ENCODE measurements at places on chromosomes 1 and 21. TPM values are rescaled to one million over a fixed set of nuclear protein-coding genes. Genes with fewer than 3 reads are reported as not detected.

DNA sequence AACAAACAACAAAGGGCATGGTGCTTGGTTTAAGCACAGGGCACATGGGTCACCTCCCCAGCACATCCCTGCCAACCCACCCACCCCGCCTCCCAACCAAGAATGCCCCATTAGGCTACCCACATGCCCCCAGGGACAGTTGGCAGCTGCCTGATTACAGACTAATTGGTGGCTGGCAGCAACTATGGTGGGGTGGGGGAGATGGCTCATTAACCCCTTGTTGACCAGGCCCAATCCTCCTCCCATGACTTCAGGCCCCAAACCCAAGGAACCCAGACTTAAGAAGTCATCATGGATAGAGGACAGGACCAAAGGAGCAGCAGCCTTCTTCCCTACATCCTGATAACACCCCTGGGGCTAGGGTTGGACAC, 1.3 kb downstream of the RIMS3 start:
- DNase-seq, result no peak

PTGFR gene
- not detected for total RNA-seq

CHIA gene
- not detected for total RNA-seq

DNA sequence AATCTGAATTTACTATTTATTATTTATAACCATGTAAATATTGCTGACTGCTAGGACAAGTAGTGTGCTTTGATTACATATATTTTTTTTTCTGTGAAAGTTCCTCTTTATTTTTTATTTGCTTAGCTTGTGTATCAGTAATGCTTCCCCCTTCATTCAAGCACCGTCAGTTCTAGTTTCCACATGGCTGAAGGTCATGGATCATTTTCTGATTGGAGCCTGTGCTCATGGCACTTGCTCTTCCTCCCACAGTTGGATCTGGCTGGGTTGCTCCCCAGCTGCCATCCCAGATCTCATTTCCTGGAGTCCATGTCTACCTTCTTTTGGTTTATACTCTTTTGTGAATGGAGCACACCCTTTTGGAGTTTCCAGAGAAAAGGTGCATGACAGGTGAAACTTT, 57.0 kb upstream of the IGSF5 start:
- no peak for DNase-seq

DNA sequence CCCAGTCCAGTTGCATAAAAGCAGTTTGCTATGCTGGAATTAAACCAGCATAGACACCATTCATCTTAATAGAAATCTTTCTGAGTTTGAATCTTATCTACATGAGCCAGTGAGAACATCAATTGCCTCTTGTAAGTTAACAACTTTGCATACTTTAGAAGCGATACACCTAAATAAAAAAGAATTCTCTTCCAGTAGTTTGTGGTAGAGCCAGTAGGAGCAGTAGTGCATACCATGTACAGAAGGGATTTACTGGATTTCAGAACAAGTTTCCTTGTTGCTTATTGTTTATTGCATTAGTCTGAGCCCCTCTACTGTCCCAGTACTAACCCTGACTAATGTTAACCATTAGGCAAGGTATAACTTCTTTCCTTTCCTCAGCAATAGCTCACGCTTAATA, 313.1 kb downstream of the TGFB2 start:
- no peak for DNase-seq

GRCh38 chr1:234701737-234702341, 91.9 kb upstream of the IRF2BP2 start:
- no peak for DNase-seq

DNA sequence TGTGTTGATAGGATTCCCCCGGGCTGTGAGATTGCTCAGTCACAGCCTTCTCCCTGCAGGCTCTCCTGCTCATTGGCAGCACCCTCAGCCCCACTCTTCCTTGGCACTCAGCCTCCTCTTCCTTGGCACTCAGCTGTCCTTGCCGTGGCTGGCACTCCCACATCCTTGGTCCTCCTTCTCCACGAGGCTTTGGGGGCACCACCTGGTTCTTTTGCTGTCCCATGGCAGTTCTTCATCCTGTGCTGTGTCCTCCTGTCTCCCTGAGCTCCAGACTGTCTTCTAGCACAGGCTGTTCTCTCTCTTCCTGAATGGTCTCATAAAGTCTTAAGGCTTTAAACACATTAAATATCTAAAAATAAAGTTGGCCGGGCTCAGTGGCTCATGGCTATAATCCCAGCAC, 27.0 kb downstream of the PKNOX1 start:
- DNase-seq, result no peak

ZNF648 gene
- total RNA-seq, result 0.57 TPM

RBP7 gene
- 45.6 TPM for total RNA-seq

GPR37L1 gene
- 0.10 TPM for total RNA-seq

GRCh38 chr1:60922304-60922703, 160.1 kb upstream of the NFIA start:
- no peak for DNase-seq

DNA sequence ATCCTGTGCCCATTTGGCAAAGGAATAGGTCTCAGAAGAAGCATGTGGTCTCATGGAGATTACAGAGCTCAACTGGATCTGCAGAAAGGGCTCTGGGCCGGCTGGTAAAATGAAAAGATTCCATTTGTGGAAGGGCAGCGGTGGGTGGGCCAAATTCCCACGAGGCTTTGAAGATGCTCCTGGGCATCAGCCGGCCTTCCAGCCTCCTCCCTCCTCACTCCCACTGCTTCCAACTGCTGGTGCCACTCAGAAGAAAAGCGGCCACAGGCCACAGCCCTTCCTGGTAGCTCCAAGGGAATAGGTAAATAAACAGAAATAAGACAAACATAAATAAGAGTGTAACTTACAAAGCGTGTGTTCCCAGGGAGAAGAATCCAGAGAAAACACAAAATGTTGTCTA, 136.3 kb upstream of the SLC44A3 start:
- DNase-seq, result no peak

- no peak for DNase-seq
Observed at GRCh38 chr1:114107474-114108435, 45.9 kb downstream of the SYT6 start.

DNA sequence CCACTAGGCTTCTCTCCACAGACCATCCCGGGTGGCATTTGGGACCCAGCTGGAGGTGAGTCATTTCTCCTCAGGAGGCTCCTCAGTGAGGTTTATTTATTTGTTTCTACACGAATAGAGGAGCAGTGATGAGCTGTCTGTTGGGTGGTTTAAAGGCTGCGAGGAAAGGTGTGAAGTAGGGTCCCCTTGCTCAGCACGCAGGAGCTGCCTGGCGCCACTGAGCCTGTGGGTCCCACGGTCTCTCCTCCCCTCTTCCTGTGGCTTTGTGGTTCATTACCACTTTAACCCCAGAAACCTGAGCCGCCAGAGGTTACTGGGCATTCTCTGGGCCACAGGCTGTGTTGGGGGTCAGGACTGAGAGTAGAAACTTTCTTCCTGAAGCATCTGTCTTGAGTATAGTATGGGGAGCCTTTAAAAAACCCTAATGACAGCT, 39.9 kb downstream of the IL6R start:
- DNase-seq, result no peak

MEX3A gene
- total RNA-seq, result 6.1 TPM

KCNH1 gene
- not detected for total RNA-seq

DNA sequence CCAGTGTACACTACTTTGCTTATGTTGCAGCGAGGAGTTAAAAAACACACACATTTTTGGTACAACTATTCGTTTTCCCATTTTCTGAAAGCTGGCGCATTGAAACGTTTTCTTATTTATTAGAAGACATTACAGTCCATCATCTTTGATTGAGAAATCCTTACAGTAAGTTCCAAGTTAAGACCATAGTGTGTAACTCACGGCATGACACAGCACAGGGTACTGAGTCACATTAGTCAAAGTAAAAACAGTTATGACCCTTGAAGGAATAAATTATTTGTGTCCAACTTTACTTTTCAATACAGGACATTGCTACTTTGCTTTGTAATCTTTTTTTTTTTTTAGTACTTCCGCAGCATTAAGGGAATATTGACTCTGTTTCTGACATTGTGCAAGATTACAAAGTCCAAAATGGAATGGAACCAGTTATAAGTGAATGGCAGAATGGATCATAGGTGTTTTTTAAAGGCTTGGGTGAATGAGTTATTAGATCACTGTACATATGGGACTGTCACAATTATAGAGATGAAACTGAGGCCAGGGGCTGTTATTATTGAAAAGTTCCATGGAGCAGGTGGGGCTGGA, 11.7 kb downstream of the PTGFRN start:
- DNase-seq, result no peak

DNA sequence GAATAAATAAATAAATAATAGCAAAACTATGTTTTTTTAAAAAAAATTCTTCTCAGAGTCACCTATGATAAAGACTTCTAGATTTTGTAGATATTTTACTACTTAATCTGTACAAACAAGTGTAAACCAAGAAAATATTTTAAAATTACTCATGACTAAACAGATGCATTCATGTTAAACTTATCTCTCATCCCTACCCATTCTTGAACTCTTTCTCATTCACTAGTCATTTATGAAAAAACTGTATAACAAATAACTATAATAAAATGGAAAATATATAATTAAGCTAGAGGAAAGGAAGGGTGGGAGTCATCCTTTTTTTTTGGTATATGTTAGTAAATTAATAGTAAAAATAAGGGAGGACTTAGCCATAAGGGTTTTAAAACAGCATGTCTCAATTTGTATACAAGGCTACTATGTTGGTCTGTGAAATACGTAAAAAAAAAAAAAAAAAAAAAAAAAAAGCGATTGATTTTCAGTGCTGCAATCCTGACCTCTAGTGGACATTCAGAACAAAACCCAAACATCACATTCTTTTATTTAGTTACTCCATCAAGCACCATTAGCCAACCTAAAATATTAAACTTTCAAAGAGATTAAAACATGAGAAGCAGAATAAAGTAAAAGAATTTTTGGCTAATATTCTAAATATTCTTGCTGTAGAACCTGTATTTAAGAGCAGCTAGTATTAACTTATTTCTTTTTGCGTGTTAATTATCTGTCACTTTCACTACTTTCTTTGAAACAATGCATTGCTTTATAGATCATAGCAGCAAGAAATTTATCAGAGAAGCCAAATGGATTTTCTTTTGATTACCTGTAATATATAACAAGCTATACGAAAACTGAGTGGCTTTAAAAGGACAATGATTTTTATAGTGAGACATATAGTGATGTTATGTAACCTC, 255.8 kb upstream of the CACYBP start:
- peak; percentile 28 for DNase-seq

DNA sequence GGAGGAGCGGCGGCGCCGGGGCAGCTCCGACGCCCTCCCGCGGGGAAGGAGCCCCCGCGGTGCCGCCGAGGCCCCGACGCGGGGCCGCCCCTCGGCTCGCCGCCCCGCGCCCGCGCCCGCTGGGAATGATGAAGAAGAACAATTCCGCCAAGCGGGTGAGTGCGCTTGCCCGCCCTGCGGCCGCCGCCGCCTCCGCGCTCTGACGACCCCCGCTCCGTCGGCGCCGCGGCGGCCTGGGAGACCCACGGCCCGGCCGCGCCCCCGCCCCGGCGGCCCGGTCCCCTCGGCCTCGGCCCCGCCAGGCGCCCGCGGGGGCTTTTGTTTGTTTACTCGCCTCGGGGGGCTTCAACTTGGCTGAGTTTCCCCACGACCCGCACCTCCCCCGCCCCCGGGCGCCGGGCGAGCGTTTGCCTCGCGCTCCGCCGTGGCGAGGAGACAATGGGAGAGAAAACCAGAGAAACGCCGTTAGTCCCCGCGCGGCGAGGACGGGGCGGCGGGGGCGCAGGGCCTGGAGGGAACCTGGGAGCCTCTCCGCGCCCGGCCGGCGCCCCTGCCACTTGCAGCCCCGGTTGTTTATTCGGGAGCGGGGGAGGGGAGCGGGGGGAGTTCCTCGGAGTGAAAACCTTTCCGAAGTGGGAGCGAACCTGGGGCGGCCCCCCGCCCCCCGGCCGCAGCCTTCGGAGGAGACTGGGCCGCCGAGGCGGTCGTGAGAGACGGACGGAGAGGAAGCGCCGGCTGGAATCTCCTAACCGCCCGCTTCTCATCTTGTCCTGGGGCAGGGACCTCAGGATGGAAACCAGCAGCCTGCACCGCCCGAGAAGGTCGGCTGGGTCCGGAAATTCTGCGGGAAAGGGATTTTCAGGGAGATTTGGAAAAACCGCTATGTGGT, 661 bp downstream of the PLEKHO1 start:
- no peak for DNase-seq

- DNase-seq, result no peak
Observed at GRCh38 chr1:200379432-200379757, 30.4 kb downstream of the ZNF281 start.

- DNase-seq, result no peak
Observed at GRCh38 chr1:159826441-159827101, at the start of gene SLAMF8. Gene SLAMF8, plus strand, starts transcription at chr1:159826873. Its CDS starts 26 bp downstream, at chr1:159826899.

- DNase-seq, result no peak
Observed at GRCh38 chr1:82110366-82111254, 309.9 kb downstream of the ADGRL2 start.

DNA sequence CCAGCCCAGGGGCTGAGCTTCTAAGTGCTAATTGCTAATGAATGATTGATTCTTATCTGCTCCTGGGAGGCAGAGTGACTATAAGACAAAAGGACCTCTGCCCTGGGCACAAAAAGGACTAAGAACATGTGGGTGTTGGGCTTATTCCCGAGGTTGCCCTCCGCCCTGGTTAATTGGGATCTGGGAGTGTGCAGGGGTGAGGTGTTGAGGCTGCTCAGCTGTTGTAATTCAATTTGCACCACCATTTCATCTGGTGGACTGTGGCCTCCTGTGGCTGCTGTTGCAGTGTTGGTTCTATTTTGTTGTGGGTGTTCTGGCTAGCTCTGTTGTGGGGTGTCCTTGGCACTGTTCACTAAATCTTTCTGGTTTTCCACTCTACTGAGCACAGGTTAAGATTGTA, 13.3 kb downstream of the KNCN start:
- no peak for DNase-seq

GRCh38 chr1:221729771-221730330, 12.0 kb downstream of the DUSP10 start:
- DNase-seq, result no peak

MYOG gene
- not detected for total RNA-seq

GRCh38 chr1:21005466-21006239, 171.0 kb downstream of the EIF4G3 start:
- DNase-seq, result no peak

GRCh38 chr1:208045463-208046260, 134.7 kb upstream of the CD34 start:
- DNase-seq, result peak; percentile 28

All from HCT116 (cell line).